Fibroblast of lung (primary cell): ENCODE measurements at places on chromosomes 2 and 18.

DNA sequence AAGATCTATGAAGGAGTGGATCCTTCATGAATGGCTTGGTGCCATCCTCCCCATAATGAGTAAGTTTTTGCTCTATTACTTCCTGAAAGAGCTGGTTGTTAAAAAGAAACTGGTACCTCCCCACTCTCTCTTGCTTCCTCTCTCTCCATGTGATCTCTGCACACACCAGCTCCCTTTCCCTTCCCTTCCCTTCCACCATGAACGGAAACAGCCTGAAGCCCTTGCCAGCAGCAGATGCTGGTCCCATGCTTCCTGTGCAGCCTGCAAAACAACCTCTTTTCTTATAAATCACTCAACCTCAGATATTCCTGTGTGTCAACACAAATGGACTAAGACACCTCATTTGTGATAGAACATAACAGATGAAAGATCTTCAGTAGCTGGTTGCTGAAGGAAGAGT is 303.5 kb upstream of the ACVR2A start:
- DNase-seq: no peak

DNA sequence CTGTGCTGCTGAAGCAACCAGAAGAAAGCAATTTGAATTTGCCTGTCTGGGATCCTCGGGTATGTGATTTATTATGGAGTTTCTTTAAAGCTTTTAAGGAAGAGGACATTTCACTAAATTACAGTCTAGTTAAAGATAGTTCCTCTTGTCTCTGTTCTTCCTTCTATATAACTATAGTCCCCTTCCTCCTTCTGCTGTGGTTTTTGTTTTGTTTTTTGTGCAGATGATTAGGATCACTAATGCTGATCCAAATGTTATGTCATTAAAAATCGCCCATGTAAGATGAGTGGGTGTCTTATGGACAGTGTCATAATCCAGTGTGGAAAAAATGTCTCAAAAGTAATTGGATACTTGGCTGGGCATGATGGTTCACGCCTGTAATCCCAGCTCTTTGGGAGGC is 24.7 kb downstream of the PAPOLG start:
- DNase-seq: no peak

GRCh38 chr2:127515383-127515915 is 10.8 kb downstream of the IWS1 start:
- DNase-seq: peak; percentile 74

GRCh38 chr2:54568876-54569321 is 112.8 kb downstream of the SPTBN1 start:
- no peak for DNase-seq

DNA sequence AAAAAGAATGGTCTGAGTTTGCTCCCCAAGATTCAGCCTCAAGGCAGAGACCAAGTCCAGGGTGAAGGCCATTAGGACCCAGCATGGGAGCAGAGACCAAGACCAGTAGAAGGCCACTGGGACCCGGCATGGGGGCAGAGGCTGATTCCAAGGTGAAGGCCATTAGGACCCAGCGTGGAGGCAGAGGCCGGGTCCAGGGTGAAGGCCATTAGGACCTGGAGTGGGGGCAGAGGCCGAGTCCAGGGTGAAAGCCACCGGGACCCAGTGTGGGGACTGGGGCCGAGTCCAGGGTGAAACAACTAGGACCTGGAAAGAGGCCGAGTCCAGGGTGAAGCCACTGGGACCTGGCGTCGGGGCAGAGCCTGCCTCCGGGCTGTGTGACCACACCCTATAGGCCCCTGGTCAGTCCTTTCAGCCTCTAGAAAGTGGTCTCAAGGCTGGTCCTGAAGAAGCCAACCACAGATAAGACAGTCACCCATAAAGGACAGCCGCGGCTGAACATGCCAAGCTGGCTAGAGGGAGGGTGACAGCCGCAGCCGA is 113.8 kb upstream of the SALL3 start:
- no peak for DNase-seq

- peak; percentile 67 for DNase-seq
Measured at GRCh38 chr2:72788756-72789155, 37.1 kb downstream of the EXOC6B start.

DNA sequence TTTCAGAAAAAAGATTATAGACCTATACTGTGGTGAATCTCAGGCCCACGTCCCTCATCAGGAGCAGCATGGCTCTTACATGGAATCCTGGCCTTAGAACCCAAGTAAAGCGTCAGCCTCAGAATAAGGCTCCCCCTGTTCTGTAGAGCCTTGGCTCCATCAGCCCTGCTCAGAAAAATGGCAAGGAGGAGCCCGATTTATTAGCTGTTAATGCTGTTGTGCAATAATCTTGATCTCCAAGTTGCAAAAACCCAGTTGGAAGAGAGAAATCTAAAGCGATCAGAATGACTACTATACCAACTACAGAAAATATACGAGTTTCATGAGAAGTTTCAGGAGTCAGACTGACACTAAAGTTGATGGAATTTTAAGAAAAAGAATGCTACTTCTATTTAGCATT is 35.6 kb upstream of the CTAGE1 start:
- DNase-seq: no peak

- DNase-seq: peak; percentile 56
Measured at GRCh38 chr18:69484699-69485396, 84.2 kb downstream of the DOK6 start.

DNA sequence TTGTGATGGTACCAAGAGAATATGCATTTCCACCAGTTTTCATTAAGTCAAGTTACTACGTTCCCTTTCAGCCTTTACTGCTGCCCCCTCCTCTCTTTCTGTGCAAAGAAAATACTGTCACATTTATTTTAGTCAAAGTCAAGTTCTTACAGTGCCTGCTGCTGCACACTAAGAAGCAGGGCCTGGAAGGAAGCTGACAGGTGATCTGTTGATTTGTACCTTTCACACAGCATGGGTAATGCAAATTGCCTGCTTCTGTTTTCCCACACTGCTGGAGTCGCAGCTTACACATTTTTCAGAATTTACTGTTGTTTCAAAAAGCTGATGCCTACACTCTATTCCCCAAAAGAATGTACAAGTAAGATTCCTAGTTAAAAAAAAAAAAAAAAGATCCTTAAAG is 48.7 kb upstream of the CD226 start:
- DNase-seq: no peak
